M059J (cell line): ENCODE measurements at places on chromosomes 3 and 15. TPM values are rescaled to one million over a fixed set of nuclear protein-coding genes. Genes with fewer than 3 reads are reported as not detected.

GRCh38 chr3:8953313-8953712 is 10.0 kb downstream of the RAD18 start:
- DNase-seq = no peak

- no peak for DNase-seq
These were observed 20.1 kb downstream of the SPTBN5 start for GRCh38 chr15:41873711-41874110.

- DNase-seq = peak; percentile 68
These were observed 125.5 kb downstream of the GREM1 start for GRCh38 chr15:32843219-32843815.

The STRIT1 gene
- not detected in 2 replicates for total RNA-seq

The CD200R1 gene
- 0.12 TPM in 1 of 2 replicates, not detected in the other for total RNA-seq
